ENCODE measurements at places on chromosomes 5 and 9. TPM values are rescaled to one million over a fixed set of nuclear protein-coding genes. Genes with fewer than 3 reads are reported as not detected.

The ABO gene
- total RNA-seq: 1.9 TPM

The IFNA21 gene
- not detected for total RNA-seq

The OR1L6 gene
- not detected for total RNA-seq

The SLC45A2 gene
- total RNA-seq: not detected

The CORO2A gene
- 22.1 TPM for total RNA-seq

The PCDHB16 gene
- not detected for total RNA-seq

The LCN15 gene
- total RNA-seq: not detected

The PSAT1 gene
- total RNA-seq: 142 TPM

The LOX gene
- 1.4 TPM for total RNA-seq

The TXNDC8 gene
- total RNA-seq: not detected

The CDO1 gene
- total RNA-seq: not detected

The FBP1 gene
- not detected for total RNA-seq

The PHYHD1 gene
- total RNA-seq: 3.8 TPM

The TLR4 gene
- total RNA-seq: 0.26 TPM

The HAVCR1 gene
- total RNA-seq: not detected

The LCN2 gene
- total RNA-seq: 48.4 TPM

The CNTNAP3B gene
- 6.4 TPM for total RNA-seq

DNA sequence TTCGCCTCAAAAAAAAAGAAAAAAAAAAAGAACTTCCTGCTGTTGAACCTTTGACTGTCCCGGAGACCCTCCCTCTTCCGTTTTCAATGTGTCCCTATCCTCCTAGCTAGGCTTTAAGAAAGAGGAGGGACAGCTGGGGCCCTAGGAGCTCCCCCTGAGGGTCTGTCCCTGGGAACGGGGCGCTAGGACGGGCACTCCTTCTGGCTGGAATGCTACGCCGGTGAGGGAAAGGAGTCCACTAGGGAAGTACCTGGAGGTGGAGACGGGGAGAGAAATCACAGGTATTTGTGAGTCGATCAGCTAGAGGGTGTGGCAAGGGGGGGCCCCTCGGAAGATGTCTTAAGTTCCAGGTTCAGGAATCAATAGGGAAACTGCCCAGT, 4.6 kb downstream of the SIT1 start:
- peak; percentile 71 for DNase-seq

DNA sequence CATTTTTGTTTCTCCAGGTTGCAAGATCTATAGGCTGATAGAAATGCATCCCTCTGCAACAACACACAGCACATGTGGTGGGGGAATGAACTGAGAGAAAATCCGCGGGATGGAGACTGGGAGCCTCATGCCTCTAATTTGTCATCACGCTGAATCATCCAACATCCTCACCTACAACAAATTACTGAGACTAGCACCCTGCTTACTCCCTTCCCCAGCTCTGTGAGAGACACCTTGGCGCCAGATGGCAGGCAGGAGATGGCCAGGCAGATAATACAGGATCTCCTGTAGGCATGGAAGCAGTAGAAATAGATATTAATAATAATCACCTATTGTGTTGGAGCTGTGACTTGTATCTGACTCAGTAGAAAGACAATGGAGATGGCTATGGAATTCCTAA, 276.9 kb downstream of the SEMA5A start:
- DNase-seq: peak; percentile 23

DNA sequence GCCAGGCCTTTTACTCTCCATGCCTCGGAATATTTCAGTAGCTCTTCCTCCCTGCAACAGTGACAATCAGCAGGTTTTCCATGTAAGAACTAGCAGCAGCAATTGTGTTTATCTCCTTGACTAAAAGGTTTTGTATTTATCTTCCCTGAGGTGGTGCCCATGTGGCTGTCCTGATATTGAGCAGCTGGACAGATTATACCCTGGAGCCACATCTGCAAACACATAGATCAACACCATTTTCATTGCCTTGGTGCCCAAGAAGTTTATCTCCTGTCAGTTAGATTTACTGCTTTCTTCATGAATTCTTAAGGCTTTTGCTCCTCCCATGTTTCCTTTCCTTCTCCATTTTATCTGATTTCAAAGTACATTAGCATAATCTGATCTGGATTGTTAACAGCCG, 378.4 kb downstream of the SPATA31D1 start:
- DNase-seq: no peak

DNA sequence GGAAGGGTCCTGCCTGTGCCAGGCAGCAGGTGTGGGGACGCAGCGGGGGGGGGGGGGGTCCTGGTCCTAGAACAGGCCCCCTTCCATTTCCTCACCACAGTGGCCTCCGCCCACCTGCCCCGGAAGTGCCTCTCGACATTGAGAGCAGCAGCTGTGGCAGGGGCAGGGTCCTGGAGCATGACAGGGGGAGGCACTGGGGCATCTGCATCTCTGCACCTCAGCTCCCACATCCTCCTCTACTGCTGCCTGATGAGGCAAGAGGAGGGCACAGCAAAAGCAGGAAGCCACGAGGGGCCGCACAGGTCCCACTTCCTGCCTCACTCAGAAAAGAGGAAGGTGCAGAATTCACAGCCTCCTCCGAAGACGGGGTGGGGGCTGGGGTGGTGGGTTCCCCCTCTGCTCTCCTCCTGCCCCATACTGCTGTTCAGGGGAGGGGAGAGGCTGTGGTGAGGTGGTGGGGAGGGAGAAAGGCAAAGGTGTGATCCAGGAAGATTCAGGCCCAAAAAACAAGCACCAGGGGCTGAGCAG, 14.8 kb downstream of the AKNA start:
- DNase-seq: no peak

DNA sequence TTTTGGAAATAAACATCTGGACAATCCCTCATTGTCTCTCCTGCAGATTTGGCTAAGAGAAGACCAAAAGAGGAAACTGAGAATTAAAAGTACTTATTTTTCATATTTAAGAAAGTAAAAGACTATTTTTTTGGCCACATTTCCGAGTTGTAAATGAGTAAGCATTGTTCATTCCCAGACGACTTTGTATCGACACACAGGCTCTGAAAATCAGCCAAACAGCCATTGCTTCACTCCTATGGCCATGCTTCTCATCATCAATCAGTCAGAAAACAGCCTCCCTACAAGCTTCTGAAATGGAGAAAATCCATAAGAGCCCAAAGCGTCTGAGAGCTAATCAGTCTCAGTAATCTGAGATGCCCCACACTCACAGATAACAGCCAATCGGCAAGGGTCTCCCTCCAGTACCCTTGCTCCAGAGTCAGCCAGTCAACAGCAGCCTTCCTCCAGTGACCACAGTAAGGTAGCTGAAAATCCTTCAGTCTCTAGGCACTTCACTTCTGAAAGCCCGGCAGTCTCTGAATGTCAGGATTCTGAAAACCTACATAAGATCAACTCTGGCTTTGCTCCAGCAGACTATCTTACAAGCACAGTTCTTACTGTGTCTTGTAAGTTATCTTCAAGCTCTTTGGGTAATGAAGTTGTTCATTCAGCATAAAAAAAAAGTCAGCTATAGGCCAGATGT, 30.9 kb downstream of the CDO1 start:
- no peak for DNase-seq

GRCh38 chr5:86101966-86102365, 515.8 kb upstream of the COX7C start:
- DNase-seq: no peak

GRCh38 chr5:150600616-150601490, 39.6 kb upstream of the SYNPO start:
- DNase-seq: peak; percentile 15

DNA sequence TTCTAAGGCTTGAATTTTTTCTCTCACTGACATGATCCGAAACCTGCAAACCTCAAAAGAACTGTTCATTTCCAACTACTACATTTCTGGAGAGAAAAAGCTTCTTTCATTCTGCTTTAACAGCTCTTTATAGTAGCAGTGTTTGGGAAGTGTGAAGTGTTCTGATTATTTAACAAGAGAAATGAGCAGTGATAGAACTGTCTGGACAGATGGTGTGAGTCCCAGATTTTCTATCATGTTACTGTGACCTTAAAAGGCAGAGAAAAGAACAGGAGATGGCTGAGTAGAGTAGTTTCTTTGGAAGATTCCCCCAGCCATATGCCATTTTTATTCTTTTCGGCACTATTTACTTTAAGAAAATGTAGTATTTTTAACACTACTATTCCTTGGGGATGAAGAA, 41.3 kb upstream of the TAL2 start:
- DNase-seq: no peak

- no peak for DNase-seq
Measured at GRCh38 chr5:72209147-72210115, 102.2 kb downstream of the MAP1B start.

- no peak for DNase-seq
Measured at GRCh38 chr9:114029311-114030170, 48.6 kb downstream of the AMBP start.

DNA sequence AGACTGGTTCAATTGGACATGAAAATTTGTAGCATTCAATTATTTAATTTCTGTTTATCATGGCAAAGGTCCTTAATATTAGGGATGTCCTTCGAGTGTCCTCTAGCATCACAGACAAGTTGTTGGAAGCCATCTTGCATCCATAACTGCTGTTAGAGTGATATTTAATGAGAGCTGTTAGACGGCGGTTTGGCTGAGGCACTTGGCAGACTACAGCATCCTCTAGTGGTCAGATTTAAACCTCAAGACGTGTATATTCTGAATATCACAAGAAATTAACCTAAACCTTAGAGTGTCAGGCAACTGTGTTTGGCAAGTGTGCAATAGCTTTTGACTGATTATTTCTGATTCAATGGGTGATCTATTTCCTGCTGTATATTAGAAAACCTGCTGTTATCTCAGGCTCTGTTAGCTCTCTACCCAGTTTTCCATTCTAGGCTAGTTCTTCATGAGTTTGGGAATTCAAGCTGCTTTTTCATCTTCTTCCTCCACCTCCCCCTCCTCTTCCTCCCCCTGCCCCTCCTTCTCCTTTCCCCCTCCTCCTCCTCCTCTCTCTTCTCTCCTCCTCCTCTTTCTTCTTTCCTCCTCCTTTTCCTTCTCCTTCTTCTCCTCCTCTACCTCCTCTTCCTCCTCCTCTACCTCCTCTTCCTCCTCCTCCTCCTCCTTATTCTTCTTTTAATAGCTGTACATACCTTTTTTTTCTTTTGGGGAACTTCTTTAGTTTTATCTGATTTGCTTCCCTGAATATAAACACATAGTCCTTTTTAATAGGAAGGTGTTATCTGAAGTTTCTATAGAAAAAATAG, 8.6 kb downstream of the SPINK1 start:
- peak; percentile 64 for DNase-seq

- no peak for DNase-seq
Measured at GRCh38 chr5:156560002-156560401, 233.0 kb downstream of the SGCD start.

DNA sequence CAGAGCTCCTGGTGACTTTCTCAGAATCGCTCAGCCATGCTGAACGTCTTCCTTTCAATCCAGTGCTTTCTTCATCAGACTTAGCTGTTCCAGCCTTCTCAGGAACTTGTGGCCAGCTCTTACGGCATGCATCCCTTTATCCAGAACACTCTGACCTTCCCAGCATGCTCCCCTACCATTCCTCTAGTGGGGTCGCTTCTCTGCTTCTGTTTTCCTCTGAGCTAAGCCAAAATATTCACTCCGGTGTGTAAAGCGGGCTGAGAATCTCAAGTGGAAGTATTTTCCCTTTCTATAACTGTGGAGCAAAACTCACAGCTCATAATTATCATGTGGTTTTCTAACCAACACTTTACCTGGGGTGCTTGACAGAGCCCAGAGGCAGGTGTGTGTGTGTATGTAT, 6.2 kb downstream of the DCANP1 start:
- no peak for DNase-seq

GRCh38 chr9:77729177-77729576, 81.1 kb upstream of the GNA14 start:
- DNase-seq: no peak

- no peak for DNase-seq
Measured at GRCh38 chr9:133564451-133565116, 30.1 kb downstream of the ADAMTSL2 start.

GRCh38 chr9:109251080-109251775, 69.6 kb downstream of the EPB41L4B start:
- peak; percentile 89 for DNase-seq

DNA sequence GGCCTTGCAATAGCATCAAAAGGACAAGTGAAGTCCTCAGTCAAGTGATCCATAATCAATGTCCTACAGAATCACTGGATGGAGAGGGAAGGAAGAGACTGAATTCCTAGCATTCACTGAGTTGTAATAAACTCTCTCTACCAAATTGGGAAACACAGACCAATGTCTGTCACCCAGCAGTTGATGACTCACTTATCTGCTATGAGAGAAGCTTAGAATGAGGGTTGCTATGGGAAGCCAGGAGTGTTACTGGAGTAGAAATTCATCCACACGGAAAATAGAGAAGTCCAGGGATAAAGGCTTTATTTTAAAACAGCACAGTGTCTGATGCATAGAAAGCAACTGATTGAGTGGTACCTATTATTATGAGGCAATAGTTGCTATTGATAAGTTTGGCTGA, 407.4 kb downstream of the BRINP1 start:
- DNase-seq: peak; percentile 26

DNA sequence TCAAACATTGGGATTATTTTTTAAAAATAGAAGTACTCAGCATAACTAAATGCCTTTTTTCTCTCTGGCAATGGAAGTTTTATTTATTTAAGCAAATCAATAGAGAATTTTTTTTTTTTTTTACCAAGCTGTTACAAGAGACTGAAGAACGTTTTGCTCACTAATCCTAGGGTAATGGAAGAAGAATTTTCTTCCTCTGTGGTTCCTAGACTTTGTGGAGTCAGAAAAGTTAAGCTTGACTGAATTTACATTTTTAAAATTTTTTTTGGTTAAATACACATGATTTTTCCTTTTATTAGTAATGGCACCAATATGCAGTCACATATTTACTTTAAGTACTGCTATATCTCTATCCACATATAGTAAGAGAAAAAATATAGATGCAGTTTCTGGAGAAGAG, 189.8 kb downstream of the PCSK1 start:
- no peak for DNase-seq

- peak; percentile 21 for DNase-seq
Measured at GRCh38 chr9:12554636-12555035, 138.5 kb upstream of the TYRP1 start.

DNA sequence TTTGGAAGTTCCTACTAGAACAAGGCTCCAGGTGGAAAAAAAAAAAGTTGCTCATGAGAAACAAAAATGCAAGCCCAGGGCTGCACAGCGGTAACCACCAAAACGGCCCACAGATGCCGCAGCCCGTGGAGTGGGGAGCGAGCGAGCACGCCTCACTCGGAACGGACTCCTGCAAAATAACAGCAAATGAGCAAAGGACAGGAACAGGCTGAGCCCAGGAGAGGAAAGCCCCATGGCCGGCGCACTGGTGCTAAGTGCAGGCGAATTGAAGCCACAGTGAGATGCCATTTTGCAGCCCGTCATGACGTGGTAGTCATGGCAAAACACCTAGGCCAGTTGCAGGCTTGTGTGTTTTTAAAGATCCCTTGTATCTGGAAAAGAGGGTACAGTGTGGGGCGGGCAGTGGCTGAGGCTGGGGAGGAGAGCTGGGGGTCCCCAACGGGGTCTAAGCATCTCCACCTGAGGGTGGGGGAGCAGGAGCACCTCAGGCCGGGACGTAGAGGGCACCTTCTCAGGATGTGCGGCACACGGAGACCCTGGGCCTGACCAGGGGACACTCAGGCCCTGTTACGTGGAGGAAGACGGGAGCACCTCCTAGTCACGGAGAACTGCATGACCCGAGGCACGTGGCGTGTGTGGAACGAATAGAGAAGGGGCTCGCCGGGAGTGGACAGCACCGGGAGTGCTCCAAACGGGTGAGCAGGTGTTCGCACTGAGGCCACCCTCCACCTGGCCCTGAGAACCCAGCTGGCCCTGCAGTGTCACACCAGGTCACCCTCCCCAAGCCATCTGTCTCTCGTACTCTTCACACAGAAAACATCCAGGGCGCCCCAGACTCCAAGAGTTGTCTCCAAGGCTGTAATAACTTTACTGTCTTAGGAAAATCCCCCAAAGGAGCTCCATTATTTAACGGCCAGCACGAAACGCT, 10.7 kb downstream of the GRM6 start:
- no peak for DNase-seq
